Fibroblast of skin of right biceps (primary cell): ENCODE measurements at places on chromosomes 1 and 21.

- DNase-seq = no peak
Measured at GRCh38 chr1:35594005-35594760, 21.1 kb downstream of the TFAP2E start.

- DNase-seq = peak; percentile 98
Measured at GRCh38 chr1:234533034-234533891, 54.3 kb upstream of the TARBP1 start.

DNA sequence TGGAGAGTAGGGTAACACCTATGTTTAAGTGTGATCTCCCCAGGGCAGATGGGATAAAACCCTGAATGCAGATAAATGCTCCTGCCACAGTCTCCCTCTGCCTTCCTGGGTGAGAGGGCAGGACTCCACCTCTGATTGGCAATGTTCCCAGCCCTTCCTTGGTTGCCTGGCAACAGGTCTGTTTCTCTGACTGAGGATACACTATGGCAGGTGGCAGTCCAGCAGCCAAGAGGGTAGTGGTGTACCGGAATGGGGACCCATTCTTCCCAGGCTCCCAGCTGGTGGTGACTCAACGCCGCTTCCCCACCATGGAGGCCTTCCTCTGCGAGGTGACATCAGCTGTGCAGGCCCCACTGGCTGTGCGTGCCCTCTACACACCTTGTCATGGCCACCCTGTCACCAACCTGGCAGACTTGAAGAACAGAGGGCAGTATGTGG lies at the start of gene DCDC2B:
Gene DCDC2B, plus strand, starts transcription at position 199 of the 438 bp plus-strand sequence. Its CDS starts 5 bp downstream, at position 204.
- DNase-seq = peak; percentile 36

DNA sequence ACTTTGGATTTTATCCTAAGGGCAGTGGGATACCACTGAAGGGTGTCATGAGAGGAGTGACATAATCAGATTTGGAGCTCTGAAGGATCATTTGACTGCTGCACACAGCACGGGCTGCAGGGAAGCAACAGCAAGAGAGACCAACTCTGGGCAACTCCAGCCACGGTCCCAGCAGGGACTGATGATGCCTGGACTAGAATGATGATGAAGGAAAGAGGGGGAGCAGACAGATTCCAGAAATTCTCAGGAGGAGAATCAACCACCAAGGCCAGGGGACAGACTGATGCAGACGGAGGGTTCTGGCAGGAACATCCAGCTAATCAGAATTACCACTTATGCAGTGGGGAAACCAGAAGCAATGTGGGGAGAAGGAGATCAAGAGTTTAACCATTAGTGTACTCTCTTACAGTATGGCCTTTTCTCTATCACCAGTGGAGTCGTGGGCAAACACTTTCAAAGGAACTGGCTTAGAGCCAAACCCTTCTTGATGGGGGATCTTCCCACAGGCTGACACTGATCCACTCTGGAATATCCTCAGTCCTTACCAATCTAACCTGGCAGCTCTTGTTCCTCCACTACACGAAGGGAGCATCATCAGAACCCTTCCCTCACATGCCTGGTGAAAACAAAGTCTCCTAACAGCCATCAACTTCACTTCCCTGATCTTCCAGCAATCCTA lies 3.3 kb downstream of the URB1 start:
- DNase-seq = peak; percentile 77

- DNase-seq = no peak
Measured at GRCh38 chr1:170674986-170675385, 11.1 kb downstream of the PRRX1 start.

GRCh38 chr1:19974822-19975416 lies 4.5 kb downstream of the PLA2G2A start:
- peak; percentile 67 for DNase-seq

GRCh38 chr1:61640531-61641530 lies 84.1 kb downstream of the TM2D1 start:
- DNase-seq = no peak

DNA sequence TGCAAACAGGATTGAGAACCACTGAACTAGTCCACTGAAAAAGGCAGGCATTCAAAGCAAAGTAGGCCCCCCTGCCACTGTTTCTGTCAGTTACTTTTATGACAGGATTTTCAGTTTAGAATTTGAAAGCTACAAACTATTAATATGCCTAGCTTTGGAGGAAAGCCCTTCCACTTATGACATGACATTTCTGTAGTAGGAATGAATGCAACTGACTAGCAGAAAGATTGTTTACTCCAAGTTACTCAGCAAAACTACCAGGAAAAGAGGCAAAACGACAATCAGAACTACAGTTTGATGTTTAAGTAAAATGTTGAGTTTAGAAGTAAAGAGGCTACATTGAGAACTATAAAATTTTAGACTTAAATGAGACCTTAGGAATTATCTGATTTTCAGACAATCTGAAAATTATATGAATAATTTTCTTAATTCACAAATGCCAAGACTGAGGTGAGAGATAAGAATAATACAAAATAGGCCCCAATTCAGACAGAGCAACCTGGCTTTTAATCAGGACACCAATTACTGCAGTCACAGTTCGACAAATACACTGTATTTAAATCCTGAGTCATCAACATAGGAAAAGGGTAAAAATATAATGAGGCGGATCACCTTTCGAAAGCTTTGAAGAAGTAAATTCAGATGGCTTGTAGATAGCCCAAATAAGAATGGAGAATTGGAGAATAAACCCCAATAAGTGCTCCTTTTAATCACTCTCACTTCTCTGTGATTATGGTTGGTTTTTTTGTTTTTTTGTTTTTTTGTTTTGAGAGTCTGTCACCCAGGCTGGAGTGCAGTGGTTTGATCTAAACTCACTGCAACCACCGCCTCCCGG lies 2.2 kb downstream of the PRKAB2 start:
- no peak for DNase-seq

DNA sequence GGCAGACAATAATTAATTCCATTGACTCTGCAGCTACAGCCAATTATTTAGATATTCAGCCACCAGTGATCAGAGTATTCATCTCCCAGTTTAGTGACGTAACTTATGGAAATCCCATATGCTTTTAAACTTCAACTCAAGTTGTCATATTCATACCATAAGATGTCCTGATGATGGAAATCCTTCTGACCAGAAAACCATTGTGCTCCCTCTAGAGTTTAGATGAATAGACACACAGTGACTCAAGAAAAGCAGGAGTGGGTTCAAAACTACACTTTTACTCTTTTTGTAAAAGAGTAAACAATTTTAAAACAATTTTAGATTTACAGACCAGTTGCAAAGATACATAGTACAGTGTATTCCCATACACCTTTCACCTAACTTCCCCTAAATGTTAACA lies 463.7 kb downstream of the KCNT2 start:
- DNase-seq = no peak

GRCh38 chr1:94922761-94923331 lies 4.1 kb downstream of the CNN3 start:
- peak; percentile 87 for DNase-seq

GRCh38 chr1:209721323-209721722 lies 16.7 kb downstream of the HSD11B1 start:
- DNase-seq = no peak

- DNase-seq = peak; percentile 82
Measured at GRCh38 chr1:156160743-156161171, 7.4 kb downstream of the SEMA4A start.

- peak; percentile 71 for DNase-seq
Measured at GRCh38 chr1:103265551-103265950, 157.2 kb upstream of the COL11A1 start.
